ENCODE measurements at places on chromosomes 16 and 17.

- no peak for DNase-seq
Measured at GRCh38 chr17:50347894-50348291, 2.0 kb downstream of the XYLT2 start.

DNA sequence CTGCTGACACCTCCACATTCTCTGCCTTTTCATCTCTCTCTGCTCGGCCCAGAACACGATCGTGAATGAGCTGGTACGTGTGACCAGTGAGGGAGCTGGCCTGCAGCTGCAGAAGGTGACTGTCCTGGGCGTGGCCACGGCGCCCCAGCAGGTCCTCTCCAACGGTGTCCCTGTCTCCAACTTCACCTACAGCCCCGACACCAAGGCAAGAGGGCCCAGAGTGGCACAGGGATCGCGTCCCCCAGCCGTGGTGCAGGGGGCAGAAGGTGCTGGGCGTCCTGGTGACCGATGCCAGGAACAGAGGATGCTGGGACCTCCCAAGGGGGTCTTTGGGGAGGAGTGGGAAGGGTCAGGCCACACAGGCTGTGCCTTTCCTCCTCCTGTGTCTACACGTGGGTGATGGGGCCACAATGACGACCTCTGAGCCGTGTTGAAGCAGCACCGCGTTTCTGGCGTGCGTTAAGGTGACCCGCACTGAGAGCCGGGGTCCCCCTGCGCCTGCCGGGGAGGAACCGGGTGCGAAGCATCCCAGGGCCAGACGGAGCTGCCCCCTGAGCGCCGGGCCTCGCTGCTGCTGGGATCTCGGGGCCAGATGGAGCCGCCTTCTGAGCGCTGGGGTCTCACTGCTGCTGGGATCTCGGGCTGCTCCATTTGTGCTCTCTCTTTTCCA, 17.4 kb downstream of the GAA start:
- DNase-seq = no peak

DNA sequence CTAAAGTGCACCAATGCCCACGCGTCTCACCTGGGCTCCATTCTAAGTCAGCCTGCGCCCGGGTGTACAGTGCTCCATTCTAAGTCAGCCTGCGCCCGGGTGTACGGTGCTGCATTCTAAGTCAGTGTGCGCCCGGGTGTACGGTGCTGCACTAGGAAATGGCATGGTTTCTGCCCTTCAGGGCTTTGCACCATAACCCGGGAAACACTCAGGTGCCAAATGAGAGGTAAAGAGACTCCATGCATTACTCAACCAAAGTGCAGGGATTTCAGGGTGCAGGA, 29.2 kb upstream of the FASN start:
- no peak for DNase-seq

DNA sequence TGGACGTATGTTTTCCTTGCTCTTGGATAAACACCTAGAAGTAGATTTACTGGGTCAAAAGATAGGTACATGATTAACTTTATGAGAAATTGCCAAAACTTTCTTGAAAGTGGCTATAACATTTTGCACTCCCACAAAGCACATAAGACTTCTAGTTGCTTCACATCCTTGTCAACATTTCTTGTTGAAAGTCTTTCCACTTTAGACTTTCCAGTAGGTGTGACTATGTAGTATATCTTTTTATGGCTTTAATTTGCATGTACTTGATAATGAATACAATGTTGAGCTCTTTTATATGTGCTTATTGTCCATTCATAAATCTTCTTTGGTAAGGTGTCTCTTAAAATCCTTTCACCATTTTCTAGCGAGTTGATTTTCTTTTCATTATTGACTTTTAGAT, 241.2 kb upstream of the RPL38 start:
- no peak for DNase-seq

DNA sequence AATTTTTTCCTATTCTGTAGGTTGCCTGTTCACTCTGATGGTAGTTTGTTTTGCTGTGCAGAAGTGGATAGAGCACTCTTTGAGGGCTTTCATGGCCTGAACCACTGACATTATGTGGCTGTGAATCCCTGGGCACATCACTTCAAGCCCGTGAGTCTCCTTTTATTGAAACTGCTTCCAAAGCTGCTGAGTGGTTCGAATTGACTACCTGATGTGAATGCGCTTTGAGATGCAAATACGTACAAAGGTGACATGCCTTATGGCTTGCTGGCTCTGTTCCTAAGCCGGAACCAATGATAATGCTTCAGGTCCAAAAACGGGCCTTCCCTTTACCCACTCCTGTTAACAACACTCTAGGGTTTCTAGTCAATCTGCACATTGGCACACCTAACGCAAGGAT, 34.3 kb downstream of the ASPA start:
- DNase-seq = no peak

- no peak for DNase-seq
Measured at GRCh38 chr17:55236316-55236715, 28.4 kb upstream of the HLF start.

DNA sequence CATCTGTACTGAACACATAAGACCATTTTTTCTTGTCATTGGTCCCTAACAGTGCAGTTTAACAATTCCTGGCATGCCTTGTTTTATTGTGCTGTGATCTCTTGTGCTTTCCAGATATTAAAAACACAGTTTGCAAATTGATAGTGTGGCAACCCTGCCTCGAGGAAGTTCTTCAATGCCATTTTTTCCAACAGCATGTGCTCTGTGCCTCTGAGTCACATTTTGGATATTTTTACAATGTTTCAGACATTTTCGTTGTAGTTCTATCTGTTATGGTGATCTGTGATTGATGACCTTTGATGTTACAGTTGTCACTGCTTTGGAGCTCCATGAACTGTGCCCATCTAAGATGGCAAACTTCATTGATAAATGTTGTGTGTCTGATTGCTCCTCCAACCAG, 66.2 kb downstream of the GOSR1 start:
- DNase-seq = no peak

GRCh38 chr17:31757097-31757496, 101.9 kb downstream of the COPRS start:
- no peak for DNase-seq

DNA sequence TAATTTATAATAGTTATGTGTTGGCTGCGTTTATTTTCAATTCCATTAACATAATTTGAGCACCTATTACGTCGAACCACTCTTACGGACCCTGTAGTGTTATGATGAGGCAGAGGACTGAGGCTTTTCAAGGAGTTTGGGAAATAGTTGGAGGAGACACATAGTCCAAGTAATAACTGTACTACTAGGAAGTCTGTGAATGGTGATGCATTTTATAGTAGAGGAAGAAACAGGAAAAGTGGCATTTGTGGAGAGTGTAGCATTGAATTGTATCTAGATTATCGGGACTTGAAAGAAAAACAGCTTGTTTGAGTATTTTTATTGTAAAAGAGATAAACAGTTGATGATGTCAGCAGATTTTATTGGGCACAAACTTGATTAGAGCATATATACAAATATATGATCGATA, 1.7 kb downstream of the NFATC3 start:
- DNase-seq = no peak

- DNase-seq = no peak
Measured at GRCh38 chr17:37830151-37830993, 85.5 kb upstream of the HNF1B start.

DNA sequence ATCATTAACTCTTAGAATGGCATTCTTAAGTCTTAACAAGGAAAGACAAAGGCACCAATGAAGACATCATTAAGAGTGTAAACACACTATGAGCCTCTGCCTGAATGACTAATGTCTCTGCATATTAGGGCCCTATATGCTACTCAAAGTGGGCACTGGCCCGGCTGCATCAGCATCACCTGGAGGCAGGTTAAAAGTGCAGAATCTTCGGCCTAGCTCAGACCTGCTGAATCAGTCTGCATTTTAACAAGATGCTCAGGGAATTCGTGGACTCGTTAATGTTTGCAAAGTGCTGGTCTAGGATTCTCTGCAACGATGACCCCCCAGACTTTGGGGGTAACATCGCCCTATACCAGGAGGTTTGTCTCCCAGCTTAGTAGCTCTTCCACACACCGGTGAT, 6.7 kb downstream of the MPP3 start:
- no peak for DNase-seq

- no peak for DNase-seq
Measured at GRCh38 chr17:6648181-6648580, 3.2 kb downstream of the MED31 start.

GRCh38 chr16:48426244-48427141, 41.3 kb upstream of the SIAH1 start:
- DNase-seq = no peak

- no peak for DNase-seq
Measured at GRCh38 chr16:60674241-60674640, 1362.0 kb downstream of the CDH8 start.

- no peak for DNase-seq
Measured at GRCh38 chr16:87922250-87922871, 14.0 kb downstream of the CA5A start.

DNA sequence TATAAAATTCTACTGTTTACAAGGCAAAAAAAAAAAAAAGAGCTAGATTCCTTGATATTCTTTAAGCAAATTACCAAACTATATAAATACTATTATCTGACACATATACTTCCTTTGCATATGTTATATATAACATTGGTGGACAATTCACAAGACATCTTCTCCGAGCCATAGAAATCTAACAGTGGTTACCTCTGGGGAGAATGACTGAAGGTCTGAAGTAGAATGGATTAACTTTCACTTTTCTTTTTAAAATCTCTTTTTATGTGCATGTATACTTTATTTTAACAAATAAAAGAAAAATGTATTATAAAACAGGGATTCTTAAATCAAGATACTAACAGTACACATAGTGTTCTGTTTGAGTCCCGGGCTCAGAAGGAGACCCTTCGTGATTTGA, 131.0 kb downstream of the MRTFB start:
- DNase-seq = no peak

DNA sequence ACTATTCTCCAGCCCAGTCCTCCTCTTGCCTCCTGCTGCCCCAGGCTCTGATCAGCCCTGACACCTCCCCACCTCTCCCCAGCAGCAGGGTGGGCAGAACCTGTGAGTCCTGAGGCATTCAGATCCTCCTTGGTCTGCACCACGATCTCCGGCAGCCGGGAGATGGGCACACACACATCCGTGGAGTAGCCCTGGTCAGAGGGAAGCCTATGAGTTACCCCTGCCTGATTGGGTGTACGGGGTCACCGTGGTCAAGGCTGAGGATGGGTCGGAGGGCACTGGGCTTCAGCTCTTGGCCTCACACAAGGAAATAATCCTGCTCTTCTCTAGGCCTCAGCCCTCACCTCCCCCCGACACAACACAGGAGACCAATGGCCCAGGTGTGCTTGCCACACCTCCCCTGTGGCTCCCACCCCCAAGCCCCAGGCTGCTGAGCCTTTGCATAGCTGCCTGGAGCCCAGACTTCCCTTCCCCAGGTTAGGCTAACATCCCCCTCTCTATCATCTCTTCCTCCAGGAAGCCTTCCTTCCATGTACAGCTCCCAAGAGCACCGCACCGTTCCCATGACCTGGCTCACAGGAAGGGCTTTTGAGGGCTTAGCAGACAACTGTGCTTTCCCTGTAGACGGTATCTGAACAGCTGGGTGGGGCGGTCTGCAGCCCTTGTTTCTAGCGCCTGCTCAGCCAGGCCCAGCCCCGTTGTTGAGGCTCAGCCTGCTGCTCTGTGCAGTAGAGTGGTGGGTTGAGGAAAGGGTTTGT, 3.7 kb downstream of the LDHD start:
- no peak for DNase-seq

- no peak for DNase-seq
Measured at GRCh38 chr17:81980707-81981343, 3.4 kb downstream of the ASPSCR1 start.

DNA sequence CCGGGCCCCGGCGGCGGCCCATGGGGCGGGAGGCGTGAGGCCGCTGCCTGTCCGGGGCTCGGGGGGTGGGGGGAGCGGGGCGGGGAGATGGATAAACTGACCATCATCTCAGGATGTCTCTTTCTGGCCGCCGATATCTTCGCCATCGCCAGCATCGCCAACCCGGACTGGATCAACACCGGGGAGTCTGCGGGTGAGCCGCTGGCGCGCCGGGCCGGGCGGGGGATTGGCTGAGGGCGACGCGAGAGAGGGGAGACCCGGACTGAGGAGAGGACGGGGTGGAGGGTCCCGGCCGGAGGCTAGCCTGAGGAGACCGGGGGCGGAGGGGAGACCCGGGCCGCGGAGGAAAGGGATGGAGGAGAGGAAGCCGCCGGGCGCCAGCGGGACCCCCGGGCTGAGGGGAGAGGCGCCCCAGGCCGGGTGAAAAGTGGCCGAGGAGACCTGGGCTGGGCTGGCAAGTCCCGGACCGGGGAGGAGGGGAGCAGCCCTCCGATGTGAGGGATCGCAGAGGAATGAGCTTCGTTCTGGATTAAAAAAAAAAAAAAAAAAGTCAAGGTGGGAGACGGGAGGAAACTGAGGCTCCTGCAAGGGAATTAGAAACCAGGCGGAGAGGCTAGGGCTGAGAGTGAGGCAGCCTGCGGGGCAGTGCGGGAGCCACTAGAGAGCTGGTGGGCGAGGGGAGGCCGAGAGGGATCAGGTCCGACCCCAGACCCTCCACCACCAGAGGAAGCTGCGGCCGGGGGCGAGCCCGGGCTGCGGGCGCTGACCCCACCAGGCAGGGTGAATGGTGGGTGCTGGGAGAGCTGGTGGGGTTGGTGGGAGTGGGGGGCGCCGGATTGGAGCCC, 526 bp downstream of the MOSMO start:
- no peak for DNase-seq

DNA sequence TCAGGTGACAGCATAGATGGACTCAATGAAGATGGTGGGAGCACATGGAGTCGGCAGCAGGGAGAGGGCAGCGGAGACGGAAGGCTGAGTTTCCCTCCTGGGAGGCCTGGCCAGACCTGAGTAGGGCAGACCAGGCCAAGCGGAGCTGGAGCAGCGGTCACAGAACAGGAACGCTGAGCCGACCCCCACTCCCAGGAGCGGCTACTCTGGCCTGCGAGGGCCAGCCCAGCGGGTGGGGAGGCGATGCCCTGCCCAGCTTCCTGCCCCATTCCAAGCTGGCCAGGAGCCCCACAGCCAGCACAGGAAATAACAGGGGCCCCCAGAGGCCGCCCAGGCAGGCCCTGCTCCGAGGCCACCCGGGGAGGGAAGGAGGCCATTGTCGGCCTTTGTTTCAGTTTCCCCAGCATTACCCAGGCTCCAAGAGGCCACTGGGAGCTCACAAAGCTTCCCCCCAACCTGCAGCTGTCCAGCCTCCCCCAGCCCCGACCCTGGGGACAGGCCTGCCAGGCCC, 79.8 kb downstream of the ZNF423 start:
- DNase-seq = no peak

GRCh38 chr17:16516594-16517051, 24.6 kb upstream of the LRRC75A start:
- DNase-seq = no peak

GRCh38 chr16:89884041-89884421, 10.6 kb downstream of the TCF25 start:
- DNase-seq = no peak

- DNase-seq = no peak
Measured at GRCh38 chr17:17681744-17682292, 560 bp downstream of the RAI1 start.

- no peak for DNase-seq
Measured at GRCh38 chr17:68004201-68004600, 7.9 kb upstream of the C17orf58 start.

GRCh38 chr17:44907729-44908470, 7.4 kb downstream of the GFAP start:
- DNase-seq = no peak
